Kidney glomerular epithelial cell (primary cell): ENCODE measurements at places on chromosomes 4 and X.

DNA sequence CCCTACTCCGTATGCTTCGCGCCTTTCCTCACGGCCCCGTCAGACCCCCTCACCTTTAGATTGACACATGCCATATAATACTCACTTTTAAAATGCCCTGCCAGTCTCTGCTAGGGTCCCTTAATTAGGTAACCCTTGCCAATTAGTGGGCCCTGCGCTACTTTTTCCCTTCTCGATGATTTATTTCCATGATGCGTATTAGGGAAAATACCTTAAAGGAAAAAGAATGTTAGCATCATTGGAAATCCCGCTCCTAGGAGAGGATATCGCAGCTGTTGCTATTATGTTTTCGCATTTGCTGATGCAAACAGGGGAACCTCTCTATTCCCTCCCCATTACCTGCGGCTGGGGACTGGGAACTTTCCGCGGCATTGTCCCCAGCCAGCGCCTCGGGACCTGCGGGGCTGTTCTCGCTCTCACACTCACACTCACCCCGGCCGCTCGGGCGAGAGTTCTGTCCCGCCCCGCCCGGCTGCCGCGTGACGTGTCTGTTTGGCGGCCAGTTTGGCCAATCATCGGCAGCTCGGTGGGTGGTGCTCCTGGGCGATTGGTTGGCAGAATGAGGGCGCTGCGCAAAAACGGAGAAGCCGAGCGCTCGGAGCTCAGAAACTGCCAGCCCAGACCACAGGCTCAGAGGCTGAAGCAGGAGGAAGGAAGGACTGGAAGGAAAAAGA is at the start of gene PCDH10:
Gene PCDH10 (plus strand): TSS at position 605 of the 674 bp plus-strand sequence. CDS start 847 bp downstream, outside the sequence.
- DNase-seq: peak; percentile 75

- no peak for DNase-seq
Observed at GRCh38 chr4:37988670-37989069, 28.5 kb downstream of the PTTG2 start.

GRCh38 chr4:2062168-2062807 is 3.2 kb downstream of the NAT8L start:
- no peak for DNase-seq

- no peak for DNase-seq
Observed at GRCh38 chrX:135981668-135982067, 3.6 kb upstream of the SLC9A6 start.
